ENCODE measurements at places on chromosomes 4 and X. TPM values are rescaled to one million over a fixed set of nuclear protein-coding genes. Genes with fewer than 3 reads are reported as not detected.

GRCh38 chrX:43405191-43405590, 250.9 kb upstream of the MAOA start:
- no peak for DNase-seq

- DNase-seq: no peak
Observed at GRCh38 chr4:188665491-188666457, 526.5 kb downstream of the TRIML1 start.

- no peak for DNase-seq
Observed at GRCh38 chr4:113116414-113117357, 67.2 kb downstream of the ANK2 start.

GRCh38 chr4:173013232-173013930, 155.2 kb upstream of the GALNT7 start:
- peak; percentile 59 for DNase-seq

GRCh38 chr4:71593311-71593710, 190.6 kb downstream of the GC start:
- DNase-seq: no peak

GRCh38 chr4:38800961-38801450, 3.6 kb downstream of the TLR1 start:
- no peak for DNase-seq

DNA sequence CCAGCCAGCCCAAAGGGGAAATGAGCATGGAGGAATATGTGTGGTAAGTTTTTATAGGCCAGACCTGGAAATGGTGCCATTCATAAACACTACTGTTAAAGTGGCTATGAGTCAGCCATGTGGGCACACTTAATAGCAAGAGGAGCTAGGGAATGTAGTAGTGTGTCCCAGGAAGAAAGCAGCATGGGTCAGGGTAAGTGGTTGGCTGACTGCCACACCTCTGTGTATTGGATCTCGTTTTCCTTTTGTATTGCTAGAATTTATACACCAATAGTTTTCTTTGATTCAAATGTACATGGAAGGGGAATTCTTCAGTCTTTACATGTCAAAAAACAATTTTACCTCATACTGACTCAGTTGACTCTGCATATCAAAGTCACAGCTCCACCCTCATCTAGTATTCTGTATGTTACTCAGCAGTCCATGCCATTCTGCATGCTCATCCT, 22.9 kb upstream of the SGMS2 start:
- DNase-seq: no peak

DNA sequence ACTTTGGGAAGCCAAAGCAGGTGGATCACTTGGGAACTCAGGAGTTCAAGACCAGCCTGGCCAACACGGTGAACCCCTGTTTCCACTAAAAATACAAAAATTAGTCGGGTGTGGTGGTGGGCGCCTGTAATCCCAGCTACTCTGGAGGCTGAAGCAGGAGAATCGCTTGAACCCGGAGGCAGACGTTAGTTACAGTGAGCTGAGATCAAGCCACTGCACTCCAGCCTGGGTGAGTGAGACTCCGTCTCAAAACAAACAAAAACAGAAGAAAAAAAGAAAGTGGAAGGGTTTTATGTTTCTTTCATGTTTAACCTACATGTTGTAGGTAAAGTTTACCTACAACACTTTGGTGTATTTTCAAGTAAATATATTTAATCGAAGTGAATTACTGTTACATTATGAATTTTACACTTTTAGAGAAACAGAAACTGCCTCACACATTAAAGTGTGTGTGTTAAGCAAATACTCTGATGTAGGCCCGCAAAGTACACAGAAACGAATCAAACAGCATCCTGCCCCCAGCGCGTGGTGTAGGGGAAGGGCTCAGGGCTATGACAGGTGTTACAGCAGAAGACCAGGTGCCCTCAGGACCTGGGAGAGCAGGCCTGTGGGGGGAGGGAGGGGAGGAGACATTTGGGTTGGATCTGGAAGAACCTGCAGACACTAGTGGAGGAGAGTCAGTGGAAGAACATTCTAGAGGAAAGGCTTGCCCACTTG, 39.0 kb downstream of the PTTG2 start:
- peak; percentile 57 for DNase-seq

Gene DOCK11
- total RNA-seq: 34.7 TPM

Gene SYN1
- not detected for total RNA-seq

Gene LAMTOR3
- total RNA-seq: 22.8 TPM

Gene NAP1L5
- total RNA-seq: 0.37 TPM

Gene MAGEB2
- not detected for total RNA-seq

Gene PAGE2B
- not detected for total RNA-seq

Gene FMR1NB
- total RNA-seq: not detected

Gene NPY1R
- total RNA-seq: not detected
